ENCODE measurements at places on chromosomes 16 and 17. TPM values are rescaled to one million over a fixed set of nuclear protein-coding genes. Genes with fewer than 3 reads are reported as not detected.

The CDT1 gene
- 7.8 TPM for total RNA-seq

The ETV4 gene
- total RNA-seq, result 1.1 TPM

The KRTAP17-1 gene
- not detected for total RNA-seq

The ZFPM1 gene
- total RNA-seq, result 0.96 TPM

The CBFA2T3 gene
- total RNA-seq, result 0.22 TPM

DNA sequence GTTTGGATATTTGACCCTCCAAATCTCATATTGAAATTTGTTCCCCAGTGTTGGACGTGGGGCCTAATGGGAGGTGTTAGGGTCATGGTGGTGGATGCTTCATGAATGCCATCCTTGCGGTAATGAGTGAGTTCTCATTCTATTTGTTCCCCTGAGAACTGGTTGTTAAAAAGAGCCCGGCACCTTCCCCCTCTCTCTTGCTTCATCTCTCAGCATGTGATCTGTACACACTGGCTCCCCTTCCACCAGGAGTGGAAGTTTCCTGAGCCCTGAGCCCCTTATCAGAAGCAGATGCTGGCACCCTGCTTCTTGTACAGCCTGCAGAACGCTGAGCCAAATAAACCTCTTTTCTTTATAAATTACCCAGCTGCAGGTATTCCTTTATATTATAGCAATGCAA, 25.6 kb downstream of the PIK3R6 start:
- no peaks in the 10 kb centered on the region for H3K27me3 ChIP-seq
- H3K4me1 ChIP-seq, result no peaks in the 10 kb centered on the region
- H3K4me3 ChIP-seq, result no peak overlapping the region
- H3K27ac ChIP-seq, result no peak overlapping the region
- H3K36me3 ChIP-seq, result no peaks in the 10 kb centered on the region

DNA sequence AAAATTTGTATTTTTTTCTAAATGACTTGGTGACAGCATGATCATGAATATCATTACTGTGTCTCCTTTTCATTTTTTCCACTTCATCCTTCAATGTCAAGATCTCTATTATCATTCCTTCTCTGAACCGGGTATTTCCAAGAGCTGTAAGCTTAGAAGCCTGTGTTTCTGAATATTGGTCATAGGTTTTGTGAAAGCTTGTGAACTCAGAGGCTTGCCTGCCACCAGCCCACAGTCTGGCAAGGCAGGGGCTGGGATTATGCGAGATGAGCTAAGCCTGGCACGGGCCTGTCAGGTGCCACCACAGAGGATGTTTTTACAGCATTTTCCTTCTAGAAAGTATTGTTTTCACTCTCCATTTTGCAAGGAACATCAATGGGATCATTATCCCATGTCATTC, 92.8 kb downstream of the MYH10 start:
- DNase-seq, result no peak
- H3K27ac ChIP-seq, result no peak overlapping the region
- no peak overlapping the region for H3K4me3 ChIP-seq
- no peaks in the 10 kb centered on the region for H3K4me1 ChIP-seq
- peaks cover 26% of the 10 kb centered on the region for H3K36me3 ChIP-seq

DNA sequence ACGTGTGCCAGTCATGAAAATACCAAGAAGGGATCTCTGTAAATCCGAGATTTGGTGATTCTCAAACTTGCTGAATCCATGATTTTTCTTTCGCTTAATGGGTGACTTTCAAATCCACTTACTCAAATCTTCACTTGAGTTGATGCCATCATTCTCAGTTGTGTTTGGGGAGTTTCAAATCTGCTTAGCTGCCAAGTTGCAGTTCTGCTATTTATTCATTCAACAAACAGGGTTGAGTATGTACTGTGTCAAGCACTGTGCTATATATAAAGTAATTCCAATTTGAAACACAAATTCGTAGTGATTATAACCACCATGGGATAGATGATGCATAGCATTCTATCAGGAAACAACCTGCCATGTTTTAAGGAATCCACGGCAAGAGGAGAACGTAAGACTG, 394.3 kb downstream of the CDH13 start:
- H3K27ac ChIP-seq, result no peak overlapping the region
- H3K4me3 ChIP-seq, result no peak overlapping the region
- H3K27me3 ChIP-seq, result no peaks in the 10 kb centered on the region
- no peaks in the 10 kb centered on the region for H3K4me1 ChIP-seq

DNA sequence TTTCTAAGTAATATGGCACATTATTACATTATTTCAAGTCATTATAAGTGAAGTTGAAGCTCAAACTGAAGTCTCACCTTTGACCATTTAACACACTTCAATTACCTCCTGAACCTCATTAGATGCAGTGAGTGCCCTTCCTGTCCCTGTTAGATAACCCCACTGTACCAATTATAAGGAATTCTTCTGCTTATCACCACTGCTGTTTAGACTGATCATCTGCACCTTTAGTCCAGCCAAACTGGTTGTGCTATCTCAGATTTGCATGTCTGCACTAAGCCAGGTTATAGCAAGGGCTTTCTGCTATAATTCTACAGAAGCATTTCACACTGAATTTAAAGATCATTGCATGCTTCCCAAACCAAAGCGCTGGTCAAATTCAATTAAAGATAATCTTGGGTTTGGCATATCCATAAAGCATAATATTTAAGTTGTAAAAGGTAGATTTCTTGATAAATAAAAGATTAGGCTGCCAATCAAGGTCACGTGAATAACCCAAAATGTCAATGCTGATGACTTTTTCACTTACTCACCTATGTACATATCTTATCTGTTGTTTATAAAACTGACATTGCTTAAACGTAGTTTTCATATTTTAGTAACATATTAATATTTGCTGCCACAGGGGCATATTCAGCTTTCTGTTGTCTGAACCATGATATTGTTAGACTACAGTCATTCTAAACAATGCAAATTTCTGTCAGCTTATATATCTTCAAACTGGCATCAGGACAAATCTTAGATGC, 11.9 kb downstream of the ITFG1 start:
- H3K4me3 ChIP-seq, result no peak overlapping the region
- no peak overlapping the region for H3K27ac ChIP-seq
- H3K4me1 ChIP-seq, result no peaks in the 10 kb centered on the region
- H3K27me3 ChIP-seq, result no peaks in the 10 kb centered on the region
- no peak for DNase-seq

Data from neural progenitor cell (in vitro differentiated cells).